ENCODE measurements at places on chromosomes 7 and 10. TPM values are rescaled to one million over a fixed set of nuclear protein-coding genes. Genes with fewer than 3 reads are reported as not detected.

The CNPY1 gene
- total RNA-seq, result not detected

The NYAP1 gene
- total RNA-seq, result 1.1 TPM

The CALHM1 gene
- total RNA-seq, result not detected

The TAS2R5 gene
- 1.2 TPM for total RNA-seq

The MYOZ1 gene
- total RNA-seq, result 2.1 TPM

The ACSM6 gene
- total RNA-seq, result not detected

The CPED1 gene
- total RNA-seq, result 32.3 TPM

The AKR1C8 gene
- total RNA-seq, result 0.46 TPM
